ENCODE measurements at places on chromosomes 7 and 10. TPM values are rescaled to one million over a fixed set of nuclear protein-coding genes. Genes with fewer than 3 reads are reported as not detected.

The CFAP70 gene
- 1.2 TPM for polyA plus RNA-seq

The CRHR2 gene
- polyA plus RNA-seq, result 0.04 TPM

The FOXP2 gene
- polyA plus RNA-seq, result 2.5 TPM

The OPALIN gene
- not detected for polyA plus RNA-seq

The FAM25A gene
- 503 TPM for polyA plus RNA-seq
